ENCODE measurements at places on chromosomes 2 and 18.

DNA sequence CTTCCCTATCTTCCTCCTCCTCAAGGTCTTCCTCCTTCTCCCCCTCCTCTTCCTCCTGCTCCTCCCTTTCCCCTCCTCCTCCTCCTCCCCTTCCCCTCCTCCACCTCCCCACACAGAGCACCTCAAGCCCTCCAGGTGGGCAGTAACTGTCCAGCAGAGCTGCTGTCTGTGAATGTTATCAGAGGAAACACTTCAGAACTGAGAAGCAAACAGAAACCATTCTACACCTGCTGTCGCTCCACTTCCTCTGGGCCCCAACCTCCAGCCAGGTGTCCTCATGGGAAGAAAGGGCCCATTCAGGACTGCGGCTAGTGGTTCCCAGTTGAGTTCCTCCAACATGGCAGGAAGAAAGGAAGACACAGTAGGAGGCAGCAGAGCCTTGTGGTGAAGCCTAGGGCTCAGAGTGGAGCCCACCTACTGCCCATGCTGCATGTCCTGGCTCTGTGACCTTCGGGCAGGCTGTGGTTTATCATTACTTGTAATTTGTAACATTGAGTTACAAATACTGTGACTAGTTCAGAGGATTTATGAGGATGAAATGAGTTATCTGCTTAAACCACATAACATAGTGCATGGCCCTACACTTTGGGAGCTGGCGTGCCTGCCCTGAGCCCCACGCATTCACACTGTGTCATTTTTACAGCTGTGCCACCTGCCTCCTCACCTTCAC lies 165.9 kb upstream of the ID2 start:
- peak; percentile 53 for DNase-seq

DNA sequence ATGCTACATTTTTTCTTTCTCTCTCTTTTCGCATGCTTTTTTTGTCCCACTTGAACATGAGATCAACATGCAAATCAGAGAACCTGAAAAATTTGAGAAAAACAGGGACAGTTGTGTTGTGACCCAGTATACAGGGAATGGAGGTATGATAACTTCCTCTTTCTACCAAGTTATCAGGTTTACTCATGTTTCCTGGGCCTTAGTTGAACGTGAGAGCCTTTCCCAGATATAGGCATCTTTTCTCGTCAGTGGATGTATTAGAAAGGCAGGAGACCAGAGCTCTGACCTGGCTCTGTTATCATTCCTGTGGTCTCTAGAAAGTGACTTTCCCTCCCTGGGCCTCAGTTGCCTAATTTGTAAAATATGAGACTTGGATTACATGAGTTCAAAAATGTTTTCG lies 30.1 kb upstream of the FAM117B start:
- DNase-seq = no peak

GRCh38 chr2:122734766-122735424 lies 979.4 kb downstream of the TSN start:
- no peak for DNase-seq

DNA sequence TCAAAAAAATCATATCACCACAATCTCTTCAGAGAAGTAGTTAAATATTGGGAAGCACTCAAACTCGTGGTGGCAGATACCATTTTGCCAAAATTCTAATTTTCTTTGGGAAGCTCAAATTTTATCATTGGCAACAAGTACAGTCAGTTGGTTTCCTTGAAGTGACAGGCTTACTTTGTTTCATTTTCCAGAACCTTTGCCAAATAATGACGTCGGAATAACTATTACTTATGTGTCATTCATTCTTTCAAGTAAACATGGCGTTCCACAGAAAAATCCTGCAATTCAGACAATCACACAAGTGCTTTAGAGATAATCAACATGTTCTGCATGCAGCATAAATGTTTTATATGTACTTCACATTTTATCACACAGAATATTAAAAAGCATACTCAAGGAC lies 5.4 kb downstream of the TTLL4 start:
- DNase-seq = no peak

GRCh38 chr2:231764124-231764523 lies 17.0 kb downstream of the PDE6D start:
- no peak for DNase-seq

DNA sequence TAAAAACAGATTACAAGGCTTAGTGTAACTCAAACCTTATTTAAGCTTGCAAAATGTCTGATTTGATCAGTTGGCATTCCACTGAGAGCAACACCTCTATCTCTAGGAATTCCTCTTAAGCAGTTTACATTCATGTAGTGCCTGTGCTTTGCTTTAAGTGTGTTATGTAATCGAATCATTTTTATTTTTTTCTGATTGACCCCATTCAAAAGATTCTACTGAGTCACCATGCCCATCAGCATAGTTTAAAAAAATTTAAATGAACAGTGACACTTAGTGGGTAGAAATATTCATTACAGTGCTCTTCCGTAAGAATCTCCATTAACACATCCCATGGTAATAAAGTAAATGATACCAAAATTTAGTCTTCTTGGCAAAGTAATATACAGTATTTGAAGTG lies 67.8 kb upstream of the SLC4A10 start:
- DNase-seq = no peak

DNA sequence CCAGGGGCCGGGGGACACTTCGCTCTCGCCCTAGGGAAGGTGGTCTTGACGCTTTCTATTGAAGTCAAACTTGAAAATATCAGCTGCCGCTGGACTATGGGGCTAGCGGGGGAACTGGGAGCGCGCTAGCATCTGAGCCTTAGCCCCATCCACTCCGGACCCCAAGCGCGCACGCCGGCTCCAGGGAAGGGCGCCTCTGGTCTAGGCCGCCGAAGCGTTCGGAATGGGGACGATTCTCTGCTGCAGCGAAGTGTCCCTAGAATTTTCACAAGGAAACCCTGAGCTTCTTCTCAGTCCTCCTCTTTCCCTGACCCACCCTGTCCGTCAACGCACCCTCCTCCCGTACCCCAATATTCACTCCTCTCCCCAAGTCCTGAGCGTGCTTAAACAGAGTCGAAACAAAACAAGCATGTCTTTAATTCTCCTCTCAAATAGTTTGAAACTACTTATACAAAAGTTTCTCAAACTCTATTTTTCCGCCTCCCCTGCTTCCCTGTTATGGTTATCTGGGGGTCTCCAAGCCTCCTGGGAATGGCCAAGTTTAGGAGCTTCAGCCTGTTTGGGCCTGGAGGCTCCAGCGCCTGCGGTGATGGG lies 5.0 kb downstream of the RAX start:
- peak; percentile 16 for DNase-seq

DNA sequence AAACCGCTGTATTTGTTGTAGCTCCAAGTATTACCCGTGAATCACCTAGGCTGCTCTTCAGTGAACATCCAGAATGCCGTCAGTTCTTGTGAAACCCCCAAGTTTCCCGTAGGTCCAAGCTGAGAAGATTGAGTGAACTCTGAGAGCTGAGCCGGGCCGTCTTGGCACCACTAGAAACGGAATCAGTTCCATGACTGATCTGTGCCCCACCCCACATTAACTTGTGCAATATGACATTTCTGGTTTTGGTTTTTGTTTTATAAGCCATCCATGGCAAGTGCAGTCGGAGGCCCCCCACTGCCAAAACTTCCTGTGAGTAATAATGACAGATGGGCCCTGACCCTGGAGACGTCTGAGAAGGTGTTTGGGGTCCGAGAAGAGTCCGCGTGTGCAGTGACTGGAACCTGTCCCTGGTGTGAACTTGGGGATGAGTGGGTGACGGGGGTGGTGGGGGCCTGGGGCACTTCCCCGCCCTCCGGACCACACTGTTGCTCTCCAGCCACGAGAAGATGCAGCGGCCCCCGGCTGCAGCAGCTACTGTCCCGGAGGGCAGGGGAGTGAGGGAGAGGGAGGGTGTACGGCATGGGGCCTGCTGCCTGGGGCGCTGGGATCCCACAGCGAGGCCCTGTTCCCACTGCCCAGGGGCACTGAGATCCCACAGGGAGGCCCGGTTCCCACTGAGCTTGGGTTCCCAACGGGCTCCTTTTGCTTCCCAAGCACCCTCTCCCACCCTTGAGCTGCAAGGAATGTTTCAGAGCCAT lies 26.5 kb downstream of the NFATC1 start:
- DNase-seq = peak; percentile 75

GRCh38 chr2:145572238-145572637 lies 1052.3 kb upstream of the ZEB2 start:
- DNase-seq = no peak

DNA sequence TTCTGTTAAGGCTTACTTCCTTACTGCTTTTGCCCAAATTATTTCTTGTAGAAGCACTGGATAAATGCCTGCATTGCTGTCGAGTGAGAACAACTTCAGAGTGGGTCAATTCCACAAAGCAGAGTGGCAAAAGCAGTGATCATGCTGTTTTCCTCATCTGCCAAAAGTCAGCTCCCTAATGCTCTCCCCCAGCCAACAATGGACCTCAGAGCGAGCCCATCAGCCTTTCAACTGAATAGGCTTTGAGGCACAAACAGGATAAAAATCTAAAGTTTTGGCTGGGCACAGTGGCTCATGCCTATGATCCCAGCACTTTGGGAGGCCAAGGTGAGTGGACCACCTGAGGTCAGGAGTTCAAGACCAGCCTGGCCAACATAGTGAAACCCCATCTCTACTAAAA lies 222.7 kb downstream of the TCF4 start:
- DNase-seq = no peak

- DNase-seq = no peak
Measured at GRCh38 chr2:60984720-60985119, 32.8 kb upstream of the PEX13 start.

- no peak for DNase-seq
Measured at GRCh38 chr2:169746240-169746639, 12.6 kb downstream of the KLHL23 start.

DNA sequence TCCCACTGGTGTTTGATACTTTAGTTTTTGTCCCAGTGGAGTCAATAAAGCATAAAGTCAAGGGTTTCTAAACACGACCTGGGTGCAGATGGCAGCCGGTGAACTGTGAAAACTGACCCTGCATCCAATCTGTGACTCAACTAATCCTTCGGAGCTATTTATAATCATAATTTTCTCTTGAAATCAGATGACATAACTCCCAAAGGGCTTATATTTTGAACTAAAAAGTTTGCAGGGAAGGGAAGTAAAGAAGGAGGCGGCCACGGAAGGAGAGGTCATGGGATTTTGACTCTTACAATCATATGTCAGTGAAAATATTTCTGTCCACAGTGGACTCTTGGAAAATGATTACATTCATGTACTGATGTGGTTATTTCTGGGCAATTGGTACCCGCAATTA lies 178.5 kb downstream of the PDE1A start:
- no peak for DNase-seq

DNA sequence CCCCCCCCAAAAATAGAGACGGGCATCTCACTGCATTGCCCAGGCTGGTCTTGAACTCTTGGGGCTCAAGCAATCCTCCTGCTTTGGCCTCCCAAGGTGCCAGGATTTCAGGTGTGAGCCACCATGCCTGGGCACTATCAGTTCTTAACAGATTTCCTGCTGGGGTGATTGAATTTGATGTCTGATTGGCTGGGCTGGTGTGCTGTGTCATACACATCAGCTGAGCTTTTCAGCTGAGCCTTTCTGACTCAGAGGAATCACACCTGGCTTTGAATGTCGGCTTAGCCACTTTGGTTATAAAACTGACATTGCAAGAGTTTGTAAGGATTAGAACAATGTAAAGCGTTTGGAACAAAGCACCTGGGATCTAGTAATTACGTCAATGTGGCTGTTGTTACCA lies 18.9 kb downstream of the NCAPH start:
- DNase-seq = no peak

- peak; percentile 10 for DNase-seq
Measured at GRCh38 chr2:75476761-75477160, 84.0 kb downstream of the EVA1A start.

- no peak for DNase-seq
Measured at GRCh38 chr2:149732001-149732685, 144.6 kb upstream of the MMADHC start.

DNA sequence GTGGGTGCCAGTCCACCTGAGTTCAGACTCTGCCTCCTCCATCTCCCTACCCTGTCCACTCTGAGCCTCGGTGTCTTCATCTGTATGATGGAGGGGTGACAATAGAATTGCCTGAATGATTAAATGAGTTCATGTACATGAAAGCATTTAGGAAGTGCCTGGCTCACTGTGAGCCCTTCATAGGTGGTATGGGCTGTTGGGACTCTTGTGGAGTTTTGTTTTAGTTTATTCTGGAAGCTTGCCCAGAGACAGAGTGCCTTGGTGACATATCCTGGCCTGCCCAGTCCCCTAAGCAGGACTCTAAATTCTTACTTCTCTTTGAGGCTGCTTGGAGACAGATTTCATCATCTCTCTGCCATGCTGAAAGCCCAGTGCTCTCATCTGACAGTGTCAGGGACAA lies 24.5 kb upstream of the GIGYF2 start:
- DNase-seq = no peak

DNA sequence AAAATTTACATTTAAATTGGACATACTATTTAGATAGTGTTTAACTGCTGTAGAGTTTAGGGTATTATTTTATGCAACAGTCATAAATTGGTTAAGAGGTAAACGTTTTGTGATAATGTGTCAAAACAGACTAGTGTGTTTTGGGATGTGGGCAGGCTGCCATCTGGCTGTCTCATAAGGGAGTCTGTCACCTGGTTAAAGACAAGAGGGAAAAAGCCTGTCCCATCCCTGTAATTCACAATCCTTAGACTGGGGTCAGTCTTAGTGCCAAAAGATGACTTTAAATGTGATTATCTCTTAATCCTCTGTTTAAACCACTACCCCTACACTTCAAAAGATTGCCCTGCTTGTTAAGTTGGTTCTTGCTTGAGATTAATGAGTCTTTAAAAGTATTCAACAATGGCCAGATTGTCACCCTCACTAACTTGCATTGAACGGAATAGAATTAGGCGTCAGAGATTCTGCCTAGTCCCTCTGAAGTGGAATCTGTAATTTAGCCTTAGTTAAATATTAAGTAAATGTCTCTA lies 59.2 kb downstream of the SGPP2 start:
- no peak for DNase-seq

- no peak for DNase-seq
Measured at GRCh38 chr2:45905632-45905958, 254.1 kb downstream of the PRKCE start.

- no peak for DNase-seq
Measured at GRCh38 chr18:79355433-79356335, 40.0 kb upstream of the NFATC1 start.

GRCh38 chr2:12194968-12195367 lies 448.5 kb downstream of the LPIN1 start:
- no peak for DNase-seq

DNA sequence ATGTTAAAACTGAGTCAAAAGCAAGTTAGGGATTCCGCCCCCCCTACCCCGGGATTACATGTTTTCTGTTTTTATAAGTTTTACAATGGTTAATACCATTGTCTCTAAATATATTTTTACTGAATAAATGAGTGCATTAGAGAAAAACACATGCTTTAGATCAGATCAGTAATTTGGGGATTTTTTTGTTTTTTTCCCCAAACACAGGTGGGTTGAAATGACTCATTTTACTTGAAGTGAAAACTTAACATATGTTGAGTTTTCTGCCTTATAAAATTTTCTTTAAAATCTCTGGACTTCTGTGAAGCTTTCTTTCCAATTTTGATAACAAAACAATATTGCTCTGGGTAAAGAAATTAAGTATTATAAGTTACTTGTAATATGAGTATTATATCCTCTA lies 114.4 kb downstream of the AGPS start:
- no peak for DNase-seq

Data from GM20000 (cell line).